ENCODE measurements at places on chromosomes 3 and 15. TPM values are rescaled to one million over a fixed set of nuclear protein-coding genes. Genes with fewer than 3 reads are reported as not detected.

SCN11A gene
- under 0.01 TPM for total RNA-seq

PRTG gene
- total RNA-seq, result 6.9 TPM

SLC41A3 gene
- total RNA-seq, result 36.7 TPM

LSAMP gene
- 0.64 TPM for total RNA-seq

FSIP1 gene
- total RNA-seq, result 2.6 TPM

CACNA2D3 gene
- total RNA-seq, result 4.3 TPM

CLDN18 gene
- total RNA-seq, result not detected

CERS3 gene
- not detected for total RNA-seq

VPS13C gene
- total RNA-seq, result 80.9 TPM

TRPM1 gene
- under 0.01 TPM for total RNA-seq

DNA sequence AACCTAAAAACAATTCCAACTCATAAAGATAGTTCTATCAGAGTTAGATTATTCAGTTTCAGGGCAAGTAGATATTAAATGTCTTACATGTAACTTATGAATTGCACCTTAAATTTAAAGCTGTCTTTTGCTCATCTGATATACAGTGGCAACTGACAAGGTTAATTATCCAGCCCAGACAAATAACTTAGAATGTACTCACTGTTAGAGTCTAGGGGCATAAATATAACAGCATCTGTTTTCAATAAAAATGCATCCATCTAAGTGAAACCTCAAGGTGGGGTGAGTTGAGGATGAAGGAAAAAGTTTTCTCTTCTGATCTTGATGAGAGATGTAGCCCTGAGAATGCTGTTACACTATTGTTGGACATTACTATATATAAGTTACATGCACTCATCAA lies 112.6 kb downstream of the FBN1 start:
- no peak for DNase-seq

- no peak for DNase-seq
Observed at GRCh38 chr3:46898321-46899150, 21.0 kb downstream of the PTH1R start.

GRCh38 chr3:194466761-194467356 lies 19.9 kb downstream of the ATP13A3 start:
- no peak for DNase-seq

DNA sequence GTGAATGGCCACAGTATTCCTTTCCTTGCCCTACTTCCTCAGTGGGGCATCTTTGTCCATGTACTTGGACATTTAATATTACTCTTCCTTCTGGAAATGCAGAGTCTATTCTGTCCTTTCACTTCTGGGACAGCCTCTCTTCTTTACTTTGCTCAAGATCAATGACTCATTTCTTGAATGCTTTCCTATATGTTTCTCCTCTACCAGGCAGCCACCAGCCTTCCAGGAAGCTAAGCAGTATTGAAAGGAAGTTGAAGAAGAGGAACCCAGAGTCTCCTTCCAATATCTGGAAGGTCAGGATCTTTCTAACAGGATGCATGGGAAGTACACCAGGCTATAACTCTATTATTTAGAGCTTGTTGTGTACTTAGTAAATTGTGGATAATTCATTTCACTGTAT lies 182.8 kb downstream of the CD47 start:
- DNase-seq, result no peak

DNA sequence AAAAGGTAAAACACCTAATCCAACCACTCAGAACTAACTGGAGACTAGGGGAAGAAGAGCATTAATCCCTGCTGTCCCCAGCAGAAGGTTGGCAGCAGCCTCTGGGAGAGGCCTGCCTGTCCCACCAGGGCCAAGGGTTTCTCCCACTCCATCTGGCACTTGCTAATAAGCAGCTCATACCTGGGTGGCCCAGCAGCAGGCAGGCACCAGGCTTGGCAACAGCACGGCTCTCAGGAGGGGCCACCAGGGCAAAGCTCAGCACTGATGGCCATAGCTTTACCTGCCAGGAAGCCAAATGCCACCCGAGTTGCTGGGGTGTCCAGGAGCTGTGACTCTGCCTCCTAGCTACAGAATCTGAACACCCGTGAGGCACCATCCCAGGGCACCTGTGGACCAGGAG lies 58.3 kb downstream of the BOC start:
- DNase-seq, result no peak

DNA sequence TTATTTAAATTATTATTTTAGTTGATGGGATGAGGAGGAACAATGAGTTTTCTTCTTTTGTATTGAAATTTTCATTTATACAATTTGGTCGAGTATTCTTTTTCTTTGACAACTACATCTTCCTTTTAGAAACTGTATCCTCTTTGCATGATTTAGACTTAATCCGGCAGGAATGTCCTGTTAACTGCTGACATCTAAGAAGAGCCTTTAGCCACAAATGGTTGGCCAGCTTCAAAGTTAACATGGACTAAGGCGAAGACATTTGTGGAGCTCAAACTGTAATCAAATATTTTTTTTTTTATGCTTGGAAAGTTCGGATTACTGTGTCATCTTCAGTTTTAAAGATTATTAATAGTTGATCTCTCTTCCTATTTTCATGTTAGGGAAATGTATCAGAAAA lies 43.2 kb downstream of the RIOX2 start:
- DNase-seq, result no peak

DNA sequence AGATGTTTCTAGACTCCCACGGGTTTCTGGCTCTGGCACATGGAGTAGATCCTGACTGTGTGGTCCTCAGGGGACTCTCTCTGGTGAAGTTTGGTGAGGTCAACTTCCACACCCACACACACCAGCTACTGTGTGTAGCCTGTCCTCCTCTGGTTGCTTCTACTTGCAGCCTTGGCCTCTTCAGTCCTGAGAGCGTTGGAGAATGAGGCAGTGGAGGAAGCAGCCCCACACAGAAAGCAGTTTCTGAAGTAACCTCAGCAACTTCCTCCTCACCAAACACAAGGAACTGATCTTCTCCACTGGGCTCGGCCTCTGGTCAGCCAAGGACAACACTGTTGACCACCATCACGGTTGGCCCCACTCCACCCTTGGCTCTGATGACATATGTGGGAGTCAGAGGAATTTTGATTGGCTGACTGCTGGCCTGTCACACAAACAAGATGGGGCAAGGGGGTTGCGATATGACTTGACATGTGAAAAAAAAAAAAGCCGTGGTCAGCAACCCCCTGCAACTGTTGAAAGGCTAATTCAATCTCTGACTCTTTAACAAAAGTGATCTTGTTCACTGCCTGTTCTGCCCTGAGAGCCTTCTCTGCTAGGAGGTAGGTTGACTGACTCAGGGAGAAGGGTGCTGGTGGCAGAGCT lies 19.6 kb downstream of the CD86 start:
- DNase-seq, result no peak

- no peak for DNase-seq
Observed at GRCh38 chr3:55641964-55642363, 154.9 kb upstream of the WNT5A start.

GRCh38 chr3:62088472-62089104 lies 284.8 kb downstream of the FEZF2 start:
- DNase-seq, result no peak

GRCh38 chr3:194423317-194423716 lies 24.3 kb upstream of the GP5 start:
- DNase-seq, result peak; percentile 7

DNA sequence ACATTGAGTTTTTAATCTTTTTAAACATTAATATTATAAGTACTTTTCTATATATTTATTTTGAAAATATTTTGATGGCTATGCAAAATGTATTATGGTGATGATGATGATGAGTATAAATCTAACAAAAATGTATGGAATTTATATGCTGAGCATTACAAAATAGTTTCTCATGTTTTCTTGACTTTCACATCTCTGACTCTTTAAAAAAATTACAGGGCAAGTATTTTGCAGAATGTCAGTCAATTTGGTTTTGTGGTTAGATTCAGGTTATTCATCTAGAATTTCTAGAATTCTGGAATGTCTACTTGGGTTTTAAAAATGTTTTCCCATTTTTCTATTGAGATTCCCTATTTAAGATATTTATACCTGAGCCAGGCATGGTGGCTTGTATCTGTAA lies 41.7 kb upstream of the ANP32A start:
- no peak for DNase-seq

GRCh38 chr3:159866201-159866746 lies 122.4 kb upstream of the IL12A start:
- no peak for DNase-seq

- DNase-seq, result peak; percentile 55
Observed at GRCh38 chr15:75455982-75456531, 4.6 kb upstream of the SIN3A start.

DNA sequence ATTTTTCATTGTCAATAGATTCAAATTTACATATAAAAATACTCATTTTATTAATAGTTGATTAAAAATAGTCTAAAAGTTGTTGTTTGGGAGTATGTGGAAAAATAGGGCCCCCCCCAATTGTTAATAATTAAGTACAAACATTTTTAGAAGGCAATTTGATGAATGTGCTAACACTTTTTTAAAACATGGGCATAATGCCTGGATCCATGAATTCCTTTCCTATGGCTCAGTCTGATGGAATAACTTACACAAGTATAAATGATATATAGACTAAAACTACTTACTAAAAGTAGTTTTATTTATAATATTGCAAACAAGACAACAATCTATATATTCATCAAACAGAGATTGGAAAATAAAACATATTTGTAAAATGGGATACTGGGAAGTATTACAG lies 247.2 kb upstream of the LRRN1 start:
- no peak for DNase-seq

DNA sequence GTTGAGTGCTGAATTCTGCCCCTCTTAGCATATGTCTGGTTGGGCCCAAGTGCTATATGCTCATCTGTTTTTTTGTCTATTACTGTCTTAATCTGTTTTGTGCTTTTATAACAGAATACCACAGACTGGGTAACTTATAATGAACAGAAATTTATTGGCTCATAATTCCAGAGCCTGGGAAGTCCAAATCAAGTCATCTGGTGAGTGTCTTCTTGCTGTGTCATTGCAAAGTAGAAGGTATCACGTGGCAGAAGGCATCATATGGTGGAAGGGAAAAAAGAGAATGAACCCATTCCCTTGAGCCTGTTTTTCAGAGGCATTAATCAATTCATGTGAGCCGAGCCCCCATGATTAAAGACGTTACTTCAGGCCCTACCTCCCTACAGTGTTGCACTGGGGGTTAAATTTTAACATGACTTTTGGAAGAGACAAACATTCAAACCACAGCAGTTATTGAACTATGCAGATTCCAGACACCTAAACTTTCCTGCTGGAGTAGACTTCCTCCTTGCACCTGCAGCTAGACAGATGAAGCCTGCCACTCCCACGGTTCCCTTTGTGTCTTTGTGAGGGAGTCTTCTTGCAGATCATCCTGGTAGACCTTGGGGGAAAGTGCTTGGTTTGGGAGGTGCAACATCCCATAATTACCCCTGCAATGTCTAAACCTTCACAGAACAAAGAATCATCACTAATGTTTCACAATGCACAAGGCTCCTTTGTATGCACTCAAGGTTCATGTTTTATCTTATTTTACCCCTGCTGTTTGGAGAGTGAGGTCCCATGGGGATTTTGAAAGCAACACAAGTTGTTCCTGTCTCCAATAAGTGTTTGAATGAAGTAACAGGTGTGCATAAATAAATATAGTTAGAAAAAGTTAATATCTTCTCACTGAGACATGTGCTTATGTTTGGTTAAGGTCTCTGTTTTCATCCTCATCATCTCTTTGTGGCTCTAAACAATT lies 64.7 kb upstream of the XCR1 start:
- no peak for DNase-seq

- DNase-seq, result peak; percentile 34
Observed at GRCh38 chr3:171792531-171792930, 17.8 kb downstream of the PLD1 start.

GRCh38 chr3:88219138-88219792 lies 69.5 kb downstream of the C3orf38 start:
- DNase-seq, result peak; percentile 48

- peak; percentile 12 for DNase-seq
Observed at GRCh38 chr3:5160940-5161858, 26.3 kb upstream of the EDEM1 start.

DNA sequence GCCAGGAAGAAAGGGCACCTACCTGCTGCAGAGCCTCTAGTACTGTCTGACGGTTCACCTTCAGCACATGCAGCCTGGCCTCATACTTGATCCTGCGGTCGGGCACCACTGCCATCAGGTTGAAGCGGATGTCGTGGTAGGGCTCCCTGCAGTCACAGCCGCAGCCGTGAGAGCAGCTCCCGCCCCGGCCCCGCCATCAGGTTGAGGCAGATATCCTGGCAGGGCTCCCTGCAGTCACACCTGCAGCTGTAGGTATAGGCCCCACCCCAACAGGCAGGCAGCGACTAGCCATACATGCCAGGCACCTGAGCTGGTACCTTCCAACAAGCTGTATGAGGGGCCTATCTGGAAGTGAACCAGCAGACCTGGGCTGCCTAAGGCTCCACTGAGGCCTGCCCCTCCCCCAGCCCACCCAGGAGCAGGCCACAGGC lies 38.7 kb downstream of the SEMA3G start:
- DNase-seq, result no peak

GRCh38 chr15:36323615-36324014 lies 255.8 kb upstream of the CDIN1 start:
- no peak for DNase-seq

DNA sequence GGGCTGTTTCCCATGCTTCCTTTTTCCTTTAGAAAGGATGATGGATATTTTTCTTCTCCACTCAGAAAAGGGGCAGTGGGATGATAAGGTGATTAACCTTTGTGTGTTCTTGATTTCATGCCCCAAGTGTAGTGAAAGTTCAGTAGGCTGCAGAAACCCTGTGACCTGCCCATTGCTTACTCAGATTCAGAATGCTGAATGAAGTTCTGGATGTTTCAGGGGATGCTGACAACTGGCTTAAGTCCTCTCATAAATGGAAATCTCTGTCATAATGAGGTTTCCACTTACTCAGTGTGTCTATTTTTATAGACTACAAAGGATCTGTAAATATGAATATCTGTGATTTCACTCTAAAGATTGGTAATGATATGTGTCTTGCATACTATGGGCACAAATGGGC lies 471.3 kb upstream of the TPRG1 start:
- no peak for DNase-seq

GRCh38 chr3:136730595-136731273 lies 21.4 kb downstream of the STAG1 start:
- DNase-seq, result no peak

- DNase-seq, result no peak
Observed at GRCh38 chr15:45182996-45183395, 4.8 kb downstream of the SHF start.

DNA sequence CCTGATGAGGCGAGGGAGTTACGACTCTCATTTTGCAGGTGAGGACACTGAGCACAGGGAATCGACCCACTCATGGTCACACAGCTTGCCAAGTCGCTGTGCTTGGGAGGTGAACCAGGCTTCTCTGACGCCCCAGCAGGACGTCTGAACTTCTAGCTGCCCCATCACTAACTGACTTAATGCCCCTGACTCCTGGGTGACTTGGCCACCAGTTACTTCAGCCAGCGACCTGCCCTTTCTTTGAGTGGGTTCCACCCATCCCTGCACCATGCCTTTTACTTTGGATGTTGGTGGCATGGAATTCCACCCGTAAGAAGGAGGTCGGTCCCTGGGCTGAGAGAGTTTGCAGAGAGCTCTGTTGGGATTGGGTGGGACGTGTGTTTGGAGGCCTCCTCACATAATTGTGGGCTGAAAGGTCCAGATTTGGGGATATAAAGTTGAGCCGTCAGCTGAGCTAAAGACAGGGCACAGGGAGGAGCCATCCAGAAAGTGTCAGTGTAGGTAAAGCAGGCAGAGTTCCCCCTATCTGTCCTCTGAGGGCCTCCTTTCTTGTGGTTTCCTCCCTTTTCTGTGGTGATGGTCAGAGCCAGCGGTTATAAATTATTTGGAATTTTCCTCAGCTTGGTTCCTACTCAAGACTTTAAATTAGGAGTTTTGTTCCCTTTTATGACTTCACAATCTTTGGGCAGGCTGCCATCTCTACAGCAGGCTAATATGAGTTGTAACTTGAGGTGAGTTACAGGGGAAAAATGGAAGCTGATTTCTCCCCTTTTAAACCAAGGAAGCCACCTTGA lies 55.0 kb downstream of the FLNB start:
- DNase-seq, result peak; percentile 94
